ENCODE measurements at places on chromosomes 1 and 21.

GRCh38 chr1:216997831-216998230, 274.6 kb upstream of the ESRRG start:
- DNase-seq: no peak

DNA sequence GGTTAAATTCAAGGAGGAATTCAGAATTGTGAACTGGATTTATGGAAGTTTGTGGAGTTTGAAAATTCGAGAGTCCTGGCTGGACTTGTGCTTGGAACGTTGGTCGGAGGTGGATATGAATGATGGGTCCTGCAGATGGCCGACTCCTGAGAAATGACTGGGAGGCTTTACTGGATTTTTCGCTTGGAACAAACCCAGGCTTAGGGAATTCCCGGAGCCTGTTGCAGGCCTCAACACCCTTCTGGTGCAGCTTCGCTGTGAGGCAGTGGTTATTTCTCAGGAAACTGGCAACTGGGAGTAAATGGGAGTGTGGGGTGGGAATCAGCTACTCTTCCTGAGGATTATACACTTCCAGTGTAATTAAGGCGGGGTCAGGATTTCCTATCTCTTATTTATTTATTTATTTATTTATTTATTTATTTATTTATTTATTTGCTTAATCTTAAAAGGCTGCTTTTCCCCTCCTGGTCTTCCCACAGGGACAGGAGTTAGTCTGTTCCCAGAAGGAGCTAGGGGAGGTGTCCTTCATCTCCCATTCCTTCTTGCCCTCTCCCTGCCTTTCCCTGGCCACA, 21.1 kb downstream of the MAPKAPK2 start:
- DNase-seq: no peak

GRCh38 chr21:32309906-32310460, 11.3 kb downstream of the MRAP start:
- DNase-seq: no peak

DNA sequence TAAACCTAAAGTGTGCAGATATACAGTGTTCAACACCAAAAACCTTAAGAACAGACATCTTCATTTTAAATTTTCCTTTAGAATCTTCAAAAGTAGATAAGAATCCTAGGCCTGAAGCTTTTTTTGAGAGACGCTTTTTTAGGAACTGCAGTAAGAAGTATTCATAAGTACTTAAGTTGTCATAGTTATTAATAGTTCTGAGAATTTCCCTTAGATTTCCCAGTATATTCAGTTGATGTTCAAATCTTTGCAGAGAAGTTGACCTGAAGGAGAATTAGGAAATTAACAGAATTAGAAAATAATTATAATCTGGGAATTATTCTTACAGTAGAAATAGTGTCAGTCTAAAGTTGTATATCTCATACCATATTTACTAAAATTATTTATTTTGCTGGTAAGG, 150.3 kb downstream of the NCAM2 start:
- no peak for DNase-seq

DNA sequence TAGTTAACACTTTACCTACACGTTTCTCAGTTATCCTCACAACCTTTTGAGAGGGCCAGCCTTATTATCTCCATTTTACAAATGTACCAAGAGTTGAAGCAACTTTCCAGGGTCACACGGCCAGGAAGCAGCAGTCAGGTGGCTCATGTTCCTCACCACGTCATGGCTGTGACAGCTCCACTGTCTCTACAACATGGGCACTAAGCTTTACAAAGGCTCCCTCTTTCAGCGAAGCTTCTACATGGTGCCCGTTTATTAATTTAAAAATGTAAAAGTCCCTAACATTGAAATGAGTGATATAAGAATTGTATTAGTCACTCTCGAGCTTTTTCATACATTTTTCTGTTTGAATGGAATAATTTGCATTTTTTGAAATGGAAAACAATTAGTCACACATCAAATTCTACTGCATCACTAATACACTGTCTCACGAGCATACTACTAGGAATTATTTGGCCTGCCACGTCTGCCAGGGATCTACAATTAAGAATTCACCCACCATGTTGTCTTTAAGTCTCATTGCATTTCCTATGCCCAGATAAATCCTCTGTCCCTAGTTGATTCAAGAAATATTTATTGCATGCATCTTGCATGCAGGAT, 28.4 kb upstream of the LIN9 start:
- no peak for DNase-seq

All from cortex of kidney (tissue), 1 donor.